Hindlimb muscle (tissue), 1 donor: ENCODE measurements at places on chromosomes 1 and 21. TPM values are rescaled to one million over a fixed set of nuclear protein-coding genes. Genes with fewer than 3 reads are reported as not detected.

DNA sequence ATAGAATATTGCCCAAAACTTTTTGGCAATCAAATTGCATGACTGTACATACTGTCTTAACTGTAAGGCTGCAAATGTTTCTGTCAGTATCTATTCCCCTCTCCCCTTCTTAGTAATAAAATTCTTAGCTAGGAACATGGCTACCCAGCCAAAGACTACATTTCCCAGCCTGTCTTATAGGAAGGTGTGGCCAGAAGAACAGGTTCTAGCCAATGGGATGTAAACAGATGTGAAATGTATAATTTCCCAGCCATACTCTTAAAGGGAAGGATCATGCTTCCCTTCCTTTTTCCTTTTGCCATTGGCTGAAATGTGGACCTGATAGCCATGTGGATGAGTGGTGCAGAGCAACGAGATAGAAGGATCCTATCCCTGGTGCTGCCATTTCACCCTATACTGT, 7.0 kb upstream of the HIVEP3 start:
- DNase-seq = no peak

The ASTN1 gene
- polyA plus RNA-seq = 6.4 TPM

The AADACL3 gene
- polyA plus RNA-seq = not detected

DNA sequence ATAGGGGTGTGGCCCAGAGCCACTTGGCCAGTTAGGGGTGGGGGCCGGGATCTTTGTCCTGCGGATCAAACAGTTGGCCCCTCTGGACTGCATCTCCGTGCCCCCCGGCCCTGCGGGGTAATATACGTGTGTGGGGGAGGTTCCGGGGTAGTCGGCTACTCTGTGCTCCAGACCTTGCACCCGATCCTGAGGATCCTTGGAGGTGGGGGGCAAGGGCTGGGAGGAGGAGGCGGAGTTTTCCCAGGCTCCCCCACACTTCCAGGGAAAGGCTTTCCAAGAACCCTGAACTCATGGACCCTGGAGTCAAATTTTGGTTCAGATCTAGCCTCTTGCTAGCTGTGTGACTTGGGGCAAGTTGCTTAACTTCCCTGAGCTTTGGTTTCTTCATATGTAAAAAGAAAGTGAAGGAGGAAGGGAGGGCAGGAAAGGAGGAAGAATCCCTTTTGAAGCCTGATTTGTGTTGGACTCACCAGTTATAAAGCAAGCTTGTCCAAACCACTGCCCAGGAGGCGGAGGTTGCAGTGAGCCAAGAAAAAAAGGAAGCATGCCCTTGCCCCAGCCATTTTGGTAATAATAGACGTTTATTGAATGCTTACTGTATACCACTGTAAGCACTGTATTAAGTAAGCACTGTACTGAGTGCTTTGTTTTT, 686 bp downstream of the MIIP start:
- no peak for DNase-seq

- DNase-seq = no peak
Observed at GRCh38 chr1:246639732-246640131, 73.5 kb downstream of the CNST start.

The CCDC185 gene
- polyA plus RNA-seq = not detected

DNA sequence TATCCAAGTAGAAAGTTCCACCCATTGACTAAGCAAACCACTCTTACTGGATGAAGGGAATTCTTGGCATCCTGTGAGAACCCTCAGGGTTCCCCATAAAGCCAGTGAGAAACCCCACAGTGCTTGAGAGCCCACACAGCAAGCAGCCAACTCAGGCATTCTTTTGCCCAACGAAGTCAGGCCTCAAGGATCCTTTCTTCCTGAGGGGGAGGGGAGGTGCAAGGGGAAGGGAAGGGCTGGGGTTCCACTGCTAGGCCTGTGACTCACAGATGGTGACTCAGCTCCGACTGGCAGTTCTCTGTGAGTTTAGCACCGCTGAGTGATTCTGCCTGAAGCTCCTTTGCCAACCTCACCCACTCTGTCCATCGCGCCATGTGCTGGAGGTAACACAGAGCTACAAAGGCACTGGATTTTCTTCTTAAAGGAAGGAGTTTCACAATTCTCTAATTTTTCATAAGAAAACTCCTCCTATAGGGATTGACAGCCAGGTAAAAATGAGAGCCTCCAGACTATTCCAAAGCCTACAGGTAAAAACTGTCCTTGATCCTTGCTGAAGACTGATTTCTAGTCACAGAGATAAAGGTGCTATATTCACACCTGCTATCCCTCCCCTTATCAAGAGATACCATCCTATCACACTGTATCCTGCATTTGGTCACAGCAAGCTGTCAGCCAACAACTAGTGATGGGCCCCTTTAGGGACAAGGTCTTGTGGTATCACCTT, 4.8 kb downstream of the ENO1 start:
- no peak for DNase-seq

The SEMA4A gene
- polyA plus RNA-seq = 4.8 TPM

- no peak for DNase-seq
Observed at GRCh38 chr21:34367320-34367935, 3.6 kb downstream of the KCNE2 start.

- no peak for DNase-seq
Observed at GRCh38 chr1:232134365-232134764, 495.6 kb downstream of the SIPA1L2 start.

The OR2T29 gene
- not detected for polyA plus RNA-seq

- no peak for DNase-seq
Observed at GRCh38 chr1:947958-948357, 11.1 kb downstream of the NOC2L start.

The CHI3L1 gene
- polyA plus RNA-seq = 1.7 TPM

DNA sequence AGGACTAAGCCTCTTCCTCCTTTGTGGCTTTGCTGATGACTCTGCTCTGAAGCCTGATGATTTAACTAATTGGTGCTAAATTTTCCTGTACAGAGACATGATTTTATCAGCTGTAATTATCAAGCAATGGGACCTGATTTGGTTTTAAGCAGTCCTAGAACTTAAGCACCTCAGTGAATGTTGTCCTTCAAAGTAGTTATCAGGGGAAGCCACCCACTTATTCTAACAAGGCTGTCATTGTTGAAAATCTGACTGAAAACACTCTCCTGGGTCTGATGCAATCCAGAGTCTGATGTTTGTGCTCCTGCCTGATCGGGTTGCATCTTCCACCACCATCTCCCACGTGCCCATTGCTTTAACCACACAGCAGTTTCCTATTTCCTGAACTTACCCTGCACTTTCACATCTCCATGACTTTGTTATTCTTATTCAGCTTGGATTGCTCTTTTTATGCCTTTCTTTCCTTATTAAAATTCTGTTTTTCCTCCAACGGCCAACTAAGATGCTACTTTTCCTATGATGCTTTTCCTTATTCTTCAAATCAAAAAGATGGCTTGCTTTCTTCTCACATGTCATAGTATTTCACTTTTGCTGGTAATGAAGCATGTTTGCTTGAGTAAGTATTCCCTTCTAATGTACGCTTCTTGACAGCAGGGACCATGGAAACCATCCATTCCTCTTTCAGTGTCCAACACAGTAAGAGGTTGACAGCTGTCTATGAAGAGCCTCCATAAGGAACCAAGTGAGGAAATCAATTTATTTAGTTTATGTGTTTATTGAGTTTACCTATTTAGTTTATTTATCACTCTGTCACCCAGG, 55.0 kb downstream of the S1PR1 start:
- DNase-seq = peak; percentile 19

The MRPL24 gene
- polyA plus RNA-seq = 64.6 TPM

GRCh38 chr1:115073298-115074087, 15.8 kb downstream of the TSPAN2 start:
- DNase-seq = no peak

DNA sequence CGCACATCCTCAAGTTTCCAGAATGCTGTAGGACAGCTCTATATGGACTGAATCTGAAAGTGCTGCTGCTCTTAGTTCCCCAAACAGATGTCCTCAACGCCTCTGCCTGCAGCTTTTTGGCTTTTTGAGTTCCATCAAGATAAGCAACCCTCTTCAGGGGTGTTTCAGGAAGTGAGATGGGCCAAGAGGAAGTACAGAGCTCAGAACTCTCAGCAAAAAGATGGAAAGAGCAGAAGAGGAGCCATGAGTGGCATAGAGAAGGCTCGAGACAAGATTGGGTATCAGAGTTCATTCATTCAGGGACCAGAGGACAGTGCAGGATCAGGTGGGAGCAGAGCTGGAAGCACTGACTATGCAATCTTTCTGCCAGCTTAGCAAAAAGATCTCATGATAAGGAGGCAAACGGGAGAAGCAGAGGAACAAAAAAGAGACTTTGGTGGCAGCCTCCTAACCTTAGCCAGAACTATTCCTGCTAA, at the start of the genes ADORA3 and TMIGD3:
Gene ADORA3 (minus strand): TSS at position 49 of the 476 bp plus-strand sequence. CDS start 279 bp downstream, outside the sequence.
Gene TMIGD3 (minus strand): TSS at position 49 of the 476 bp plus-strand sequence. CDS start 279 bp downstream, outside the sequence.
- DNase-seq = no peak

GRCh38 chr1:201309416-201309815, 26.1 kb downstream of the PKP1 start:
- peak; percentile 60 for DNase-seq

The TDRD5 gene
- not detected for polyA plus RNA-seq

The PRAMEF13 gene
- not detected for polyA plus RNA-seq

GRCh38 chr1:48031676-48032075, 34.5 kb upstream of the TRABD2B start:
- no peak for DNase-seq

The TSSK3 gene
- polyA plus RNA-seq = 3.3 TPM

DNA sequence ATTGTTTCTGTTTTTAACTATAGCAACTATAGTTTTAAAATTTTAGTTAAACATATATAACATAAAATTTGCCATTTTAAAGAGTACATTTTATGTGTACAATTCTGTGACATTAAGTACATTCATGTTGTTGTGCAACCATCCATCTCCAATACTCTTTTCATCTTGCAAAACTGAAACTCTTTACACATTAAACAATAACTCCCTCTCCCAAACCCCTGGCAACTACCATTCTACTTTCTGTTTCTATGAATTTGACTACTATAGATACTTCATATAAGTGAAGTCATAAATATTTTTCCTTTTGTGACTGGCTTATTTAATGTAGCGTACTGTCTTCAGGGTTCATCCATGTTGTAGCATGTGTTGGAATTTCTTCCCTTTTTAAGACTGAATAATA, 25.9 kb downstream of the PCBP3 start:
- DNase-seq = no peak

GRCh38 chr1:23837908-23838307, 12.7 kb upstream of the HMGCL start:
- no peak for DNase-seq

- DNase-seq = no peak
Observed at GRCh38 chr21:16789636-16790035, 723.2 kb upstream of the CXADR start.

The BRDT gene
- 0.37 TPM for polyA plus RNA-seq

GRCh38 chr1:89540406-89540970, 15.9 kb downstream of the LRRC8B start:
- no peak for DNase-seq

DNA sequence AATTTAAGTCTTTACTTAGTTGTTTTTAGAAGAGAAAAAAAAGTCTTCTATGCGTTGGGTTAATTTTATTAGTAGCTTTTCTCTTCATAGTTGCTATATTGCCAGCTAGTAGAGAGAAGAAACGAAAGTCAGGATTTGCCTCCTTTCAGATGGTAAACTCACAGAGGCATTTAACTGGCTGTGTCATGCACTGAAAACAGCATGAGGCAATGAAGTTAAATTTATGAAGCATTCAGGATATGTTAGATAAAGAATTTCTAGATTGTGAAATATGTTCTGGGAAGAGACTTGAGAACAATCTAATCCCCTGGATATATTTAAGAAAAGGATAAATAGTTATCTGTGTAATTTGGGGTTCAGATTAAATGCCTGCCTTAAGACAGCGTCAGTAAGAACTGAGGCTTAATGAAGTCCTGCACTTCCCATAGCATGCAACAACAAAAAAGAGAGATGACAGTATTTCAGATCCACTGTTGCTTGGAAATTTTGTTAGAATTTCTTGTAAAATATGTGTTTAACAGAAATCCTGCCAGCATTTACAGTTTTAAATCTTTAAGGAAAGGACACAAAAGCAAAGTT, 1.7 kb downstream of the ANGPTL1 start:
- DNase-seq = no peak

- no peak for DNase-seq
Observed at GRCh38 chr1:175131095-175131494, 61.5 kb downstream of the KIAA0040 start.

DNA sequence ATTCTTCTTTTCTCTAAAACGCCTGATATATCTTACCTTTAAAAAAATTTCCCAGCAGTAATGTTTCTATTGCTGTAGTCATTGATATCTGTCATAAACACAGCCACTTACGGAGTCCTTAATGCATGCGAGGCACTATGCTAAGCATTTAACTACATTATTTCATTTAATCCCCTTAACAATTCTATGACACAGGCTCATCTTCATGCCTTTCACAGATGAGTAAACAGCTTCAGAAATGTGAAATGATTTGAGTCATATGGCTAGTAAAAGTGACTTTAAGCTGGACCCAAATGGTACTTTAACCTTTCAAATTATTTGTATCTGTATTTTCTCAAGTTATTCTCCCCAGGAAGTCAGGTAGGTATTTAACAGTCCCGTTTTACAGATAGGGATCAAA, 125.1 kb upstream of the FGGY start:
- no peak for DNase-seq

- no peak for DNase-seq
Observed at GRCh38 chr1:115958866-115959265, 17.4 kb upstream of the SLC22A15 start.

DNA sequence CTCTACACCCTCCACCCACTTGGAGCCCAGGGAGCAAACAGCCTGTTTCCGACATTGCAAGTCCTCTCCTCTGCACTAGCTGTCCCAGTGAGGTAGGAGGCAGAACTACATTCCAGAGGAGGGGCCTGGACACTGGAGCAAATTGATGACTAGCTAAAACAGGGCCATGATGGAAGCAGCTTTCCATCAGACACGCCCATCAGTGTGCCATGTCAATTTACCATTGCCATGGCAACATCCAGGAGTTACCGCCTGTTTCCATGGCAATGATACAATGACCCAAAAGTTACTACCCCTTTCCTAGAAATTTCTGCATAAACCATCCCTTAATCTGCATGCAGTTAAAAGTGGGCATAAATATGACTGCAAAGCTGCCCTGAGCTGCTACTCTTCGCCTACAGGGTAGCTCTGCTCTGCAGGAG, 647.1 kb downstream of the PTPRU start:
- DNase-seq = no peak

GRCh38 chr21:44288251-44289110, 2.8 kb downstream of the AIRE start:
- DNase-seq = no peak

DNA sequence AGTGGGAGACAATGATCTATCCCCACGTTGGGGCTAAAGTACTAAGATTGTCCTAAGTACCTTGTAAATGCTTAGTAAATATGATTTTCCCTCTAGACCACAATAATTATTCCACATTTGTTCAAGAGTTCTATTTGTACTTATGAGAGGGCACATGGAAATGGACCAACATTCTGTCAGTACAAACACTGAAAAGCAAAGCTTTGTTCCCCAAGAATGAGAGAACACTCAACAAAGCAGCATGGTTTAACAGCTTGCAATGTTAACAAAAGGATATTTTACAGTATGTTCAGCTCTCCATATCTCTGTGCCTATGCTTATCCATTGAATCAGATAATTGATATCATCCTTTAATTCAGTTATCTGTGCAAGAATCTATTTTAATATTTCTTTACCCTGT, 35.4 kb downstream of the RBM11 start:
- no peak for DNase-seq

GRCh38 chr1:11682287-11682771, 1.4 kb upstream of the MAD2L2 start:
- no peak for DNase-seq

The SMYD3 gene
- 7.1 TPM for polyA plus RNA-seq

- DNase-seq = no peak
Observed at GRCh38 chr1:155007251-155007828, 4.7 kb downstream of the ZBTB7B start.

- no peak for DNase-seq
Observed at GRCh38 chr1:32250893-32251716, at the start of gene LCK. TSS of gene LCK (plus strand) at chr1:32251265. CDS start at chr1:32274330, 23,065 bp downstream.

- no peak for DNase-seq
Observed at GRCh38 chr1:244436336-244437085, 15.2 kb downstream of the ADSS2 start.

The HTR6 gene
- polyA plus RNA-seq = not detected
